ENCODE measurements at places on chromosomes 7 and 10. TPM values are rescaled to one million over a fixed set of nuclear protein-coding genes. Genes with fewer than 3 reads are reported as not detected.

The PROSER2 gene
- 40.4 TPM for total RNA-seq

The KCNH2 gene
- total RNA-seq = 4.0 TPM

The TMEM72 gene
- total RNA-seq = 0.80 TPM

The SKIDA1 gene
- 4.9 TPM for total RNA-seq

- H3K27me3 ChIP-seq = no peaks in the 10 kb centered on the region
- no peak for DNase-seq
- no peak overlapping the region for H3K27ac ChIP-seq
- H3K4me1 ChIP-seq = no peaks in the 10 kb centered on the region
These were observed 51.7 kb downstream of the COL17A1 start for GRCh38 chr10:104033966-104034365.

GRCh38 chr10:107144490-107144889 lies 20.0 kb downstream of the SORCS1 start:
- no peaks in the 10 kb centered on the region for H3K4me1 ChIP-seq
- peak; percentile 30 for DNase-seq
- H3K4me3 ChIP-seq = no peak overlapping the region
- no peaks in the 10 kb centered on the region for H3K36me3 ChIP-seq
- H3K27me3 ChIP-seq = no peaks in the 10 kb centered on the region

GRCh38 chr7:81590131-81590530 lies 179.7 kb downstream of the HGF start:
- no peak overlapping the region for H3K27ac ChIP-seq
- no peaks in the 10 kb centered on the region for H3K27me3 ChIP-seq
- no peaks in the 10 kb centered on the region for H3K4me1 ChIP-seq
- H3K36me3 ChIP-seq = no peaks in the 10 kb centered on the region

DNA sequence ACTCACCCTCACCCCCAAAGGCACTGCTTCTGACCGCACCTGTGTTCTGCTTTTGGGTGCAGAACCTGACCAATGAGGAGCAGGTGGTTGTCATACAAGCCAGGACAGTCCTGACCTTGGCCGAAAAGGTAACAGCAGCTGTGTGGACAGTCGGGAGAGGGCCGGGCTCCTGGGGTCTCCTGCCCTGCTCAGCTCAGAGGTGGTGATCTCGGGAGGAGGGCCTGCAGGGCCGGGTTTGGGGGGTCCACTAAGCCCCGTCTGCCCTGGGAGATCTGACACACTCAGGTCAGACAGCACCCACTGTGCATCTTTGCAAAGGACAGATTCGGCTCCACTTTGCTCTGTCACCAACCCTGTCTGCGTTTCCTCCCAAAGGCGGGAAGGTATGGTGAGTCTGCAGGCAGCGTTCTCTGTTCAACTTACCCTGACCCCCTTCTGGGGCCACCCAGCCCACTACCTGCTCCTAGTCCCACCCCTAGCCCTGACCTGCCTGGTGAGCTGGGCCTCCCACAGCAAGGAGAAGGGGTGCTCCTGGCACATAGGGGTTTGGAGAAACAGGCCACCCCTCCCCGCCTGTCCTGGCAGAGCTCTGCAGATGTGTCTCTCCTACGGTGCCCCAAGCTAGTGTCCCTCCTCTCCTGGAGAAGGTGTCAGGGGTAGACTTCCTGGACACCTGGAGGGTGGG lies 33.7 kb upstream of the DPYSL4 start:
- DNase-seq = no peak
- no peaks in the 10 kb centered on the region for H3K4me1 ChIP-seq
- no peaks in the 10 kb centered on the region for H3K36me3 ChIP-seq
- no peaks in the 10 kb centered on the region for H3K27me3 ChIP-seq

- H3K36me3 ChIP-seq = no peaks in the 10 kb centered on the region
These were observed 9.2 kb downstream of the ZNF488 start for GRCh38 chr10:47374611-47375536.

DNA sequence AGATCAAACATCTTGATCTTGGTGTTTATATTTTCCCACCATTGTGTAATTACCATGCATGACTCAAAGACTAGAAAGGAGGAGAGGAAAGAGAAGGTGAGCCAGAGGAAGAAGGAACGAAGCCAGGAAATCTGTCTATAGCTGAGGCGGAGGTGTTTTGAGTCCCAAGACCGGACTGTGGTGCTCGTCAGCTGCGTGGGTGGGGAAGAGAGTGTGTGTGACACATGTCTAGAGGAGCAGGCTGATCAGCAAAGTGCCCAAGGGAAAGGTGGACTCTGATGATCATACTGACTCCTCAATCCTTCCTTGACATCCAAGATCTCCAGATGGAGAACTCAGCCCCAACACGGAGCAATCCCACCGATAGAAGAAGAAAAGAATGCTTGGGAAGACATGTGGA lies 189.5 kb upstream of the MINDY3 start:
- peaks cover 46% of the 10 kb centered on the region for H3K27me3 ChIP-seq
- no peak overlapping the region for H3K4me3 ChIP-seq
- no peaks in the 10 kb centered on the region for H3K4me1 ChIP-seq
- H3K27ac ChIP-seq = no peak overlapping the region
- DNase-seq = no peak

DNA sequence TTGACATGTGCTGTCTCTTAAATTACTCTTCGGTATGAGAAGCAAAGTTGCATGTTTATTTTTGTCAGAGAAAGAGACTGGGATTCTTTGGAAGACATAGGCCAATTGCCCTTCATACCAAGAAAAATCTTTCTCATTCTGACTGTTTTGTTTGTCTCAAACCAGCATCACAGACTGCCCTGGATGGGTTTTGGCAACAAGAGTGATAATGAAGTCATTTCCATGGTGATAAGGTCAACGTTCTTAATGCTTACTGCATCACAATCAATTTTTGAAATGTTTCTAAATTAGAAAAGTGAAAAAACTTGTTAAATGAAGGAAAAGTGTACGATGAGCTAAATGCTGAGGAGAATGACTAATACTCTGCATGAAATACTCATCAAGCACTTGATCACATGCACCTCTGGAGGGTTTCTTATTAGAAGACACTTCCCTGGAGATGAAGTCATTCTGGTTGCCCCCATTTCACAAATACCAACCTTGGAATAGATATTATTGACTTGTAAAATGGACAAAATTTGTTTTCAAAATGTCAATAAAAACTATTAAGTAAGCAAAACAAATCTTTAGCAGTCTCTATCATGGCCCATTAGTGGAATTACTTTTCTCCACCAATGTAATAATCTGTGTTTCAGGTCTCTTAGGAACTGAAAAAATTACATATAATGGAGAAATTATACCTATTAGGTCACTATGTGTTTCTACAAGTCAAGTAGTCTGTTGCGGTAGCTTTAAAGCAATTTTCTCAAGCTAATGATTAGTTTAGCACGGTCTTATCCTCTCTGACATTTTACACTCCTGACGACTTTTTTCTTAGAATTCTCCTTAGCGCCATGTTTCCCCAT lies 19.9 kb upstream of the SEC61G start:
- H3K36me3 ChIP-seq = no peaks in the 10 kb centered on the region
- no peak overlapping the region for H3K4me3 ChIP-seq
- no peaks in the 10 kb centered on the region for H3K4me1 ChIP-seq
- no peak overlapping the region for H3K27ac ChIP-seq

- no peak overlapping the region for H3K4me3 ChIP-seq
- H3K27me3 ChIP-seq = peaks cover 29% of the 10 kb centered on the region
- H3K4me1 ChIP-seq = no peaks in the 10 kb centered on the region
- H3K27ac ChIP-seq = no peak overlapping the region
- H3K36me3 ChIP-seq = no peaks in the 10 kb centered on the region
These were observed 21.9 kb downstream of the ARHGAP22 start for GRCh38 chr10:48582970-48583369.

DNA sequence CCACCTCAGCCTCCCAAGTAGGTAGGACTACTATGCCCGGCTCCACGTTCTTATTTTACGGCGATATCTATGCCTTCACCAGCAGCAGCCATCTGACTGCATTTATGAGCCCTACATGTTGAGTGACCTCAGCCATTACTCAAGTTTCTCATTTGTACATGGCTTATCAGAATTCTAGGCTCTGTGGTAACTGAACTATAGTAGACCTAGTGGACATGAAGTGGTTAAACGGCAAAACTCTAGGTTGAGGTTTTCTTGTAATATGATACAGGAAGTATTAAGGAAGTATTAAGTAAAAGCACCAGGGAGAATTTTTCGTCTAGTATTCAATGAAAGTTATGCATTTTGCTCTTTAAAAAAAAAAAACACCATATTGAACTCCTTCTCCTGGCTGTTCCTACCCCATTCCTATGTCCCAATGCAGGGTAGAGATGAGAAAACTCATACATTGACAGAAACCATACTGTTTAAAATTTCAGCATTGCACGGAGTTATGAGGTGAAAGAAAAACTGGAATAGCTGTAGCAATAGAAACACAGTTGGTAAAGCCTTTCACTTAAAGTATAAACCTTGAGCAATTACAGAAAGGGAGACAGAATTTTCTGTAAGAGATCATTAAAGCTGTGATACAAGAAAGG lies 39.8 kb upstream of the EPC1 start:
- peak; percentile 93 for DNase-seq
- H3K4me1 ChIP-seq = peaks cover 58% of the 10 kb centered on the region
- no peaks in the 10 kb centered on the region for H3K36me3 ChIP-seq
- H3K27ac ChIP-seq = peak overlapping the region; percentile 94
- H3K4me3 ChIP-seq = peak overlapping the region; percentile 15

- no peaks in the 10 kb centered on the region for H3K36me3 ChIP-seq
- no peak overlapping the region for H3K4me3 ChIP-seq
- peaks cover 4% of the 10 kb centered on the region for H3K27me3 ChIP-seq
- no peaks in the 10 kb centered on the region for H3K4me1 ChIP-seq
- H3K27ac ChIP-seq = no peak overlapping the region
- DNase-seq = no peak
These were observed 14.0 kb upstream of the COL13A1 start for GRCh38 chr10:69787681-69788080.

DNA sequence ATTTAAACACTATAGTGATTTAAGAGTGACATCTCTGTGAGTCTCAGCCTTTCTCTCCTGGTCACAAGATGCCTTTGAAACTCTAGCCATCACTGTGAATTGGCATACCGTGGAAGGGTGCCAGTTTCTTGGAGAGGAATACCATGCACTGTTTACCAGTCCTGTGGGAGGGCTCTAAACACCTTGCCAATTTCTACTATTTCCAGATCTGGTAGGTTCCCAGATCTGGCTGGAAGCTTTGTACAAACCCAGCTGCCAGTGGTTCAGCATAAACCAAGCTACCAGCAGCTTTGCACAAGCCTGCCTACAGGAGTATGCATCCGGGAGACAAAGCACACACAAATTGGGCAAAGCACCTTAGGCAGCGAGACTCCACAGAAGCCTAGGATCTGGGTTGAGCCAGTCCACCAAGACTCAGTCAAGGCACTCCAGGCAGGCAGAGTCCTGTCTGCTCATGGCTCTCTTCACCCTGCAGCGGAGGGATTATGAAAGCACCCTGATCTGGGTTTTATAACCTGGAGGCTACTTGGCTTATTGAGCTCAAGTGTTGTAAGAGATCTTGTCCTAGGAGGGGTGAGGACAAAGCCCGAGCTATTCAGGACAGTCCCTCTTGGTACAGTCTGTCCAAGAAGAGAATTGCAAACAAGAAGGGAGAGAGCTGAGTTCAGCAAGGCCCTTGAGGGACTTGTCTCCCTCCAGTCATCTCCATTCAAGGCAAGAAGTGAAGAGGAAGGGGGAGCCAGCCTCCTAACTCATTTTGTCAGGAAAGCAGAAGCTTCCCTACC lies 23.6 kb downstream of the MCM10 start:
- H3K4me1 ChIP-seq = no peaks in the 10 kb centered on the region
- no peaks in the 10 kb centered on the region for H3K27me3 ChIP-seq
- no peak overlapping the region for H3K4me3 ChIP-seq
- no peak overlapping the region for H3K27ac ChIP-seq

DNA sequence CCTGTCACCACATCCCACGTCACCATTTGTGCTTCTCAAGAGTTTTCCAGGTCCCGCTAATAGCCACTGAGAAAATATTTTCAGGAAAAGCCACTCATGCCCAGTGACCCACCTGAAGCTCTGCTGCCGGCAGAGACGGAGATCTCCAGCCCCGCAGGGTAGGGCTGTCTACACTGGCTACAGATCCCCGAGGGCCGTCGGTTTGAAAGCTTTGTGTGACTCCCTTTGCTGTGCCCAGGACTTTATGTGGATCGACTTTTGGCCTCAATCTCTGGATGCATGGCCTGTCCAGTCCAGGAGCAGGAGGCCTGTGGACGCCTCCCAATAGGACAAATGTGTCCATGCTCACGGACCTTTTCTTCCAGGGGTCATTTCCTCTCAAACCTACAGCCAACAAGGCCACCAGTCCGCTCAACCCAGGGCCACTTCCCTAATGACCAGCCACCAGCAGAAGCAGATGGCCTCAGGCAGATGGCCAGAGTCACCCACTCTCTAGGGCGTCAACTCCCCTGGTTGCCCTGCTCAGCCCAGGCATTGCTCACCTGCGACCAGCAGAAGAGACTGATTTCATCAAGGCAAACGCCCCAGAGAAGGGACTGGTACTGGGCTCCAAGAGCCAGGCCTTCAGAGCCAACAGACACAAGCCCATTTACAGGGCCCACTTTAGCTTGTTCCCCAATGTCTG lies 76.4 kb downstream of the OAT start:
- no peak overlapping the region for H3K4me3 ChIP-seq
- DNase-seq = no peak
- H3K36me3 ChIP-seq = no peaks in the 10 kb centered on the region
- H3K27me3 ChIP-seq = no peaks in the 10 kb centered on the region
- H3K27ac ChIP-seq = peak overlapping the region; percentile 41

GRCh38 chr7:50376056-50376820 lies 71.7 kb downstream of the IKZF1 start:
- H3K36me3 ChIP-seq = no peaks in the 10 kb centered on the region
- no peaks in the 10 kb centered on the region for H3K4me1 ChIP-seq
- no peak overlapping the region for H3K4me3 ChIP-seq
- H3K27ac ChIP-seq = no peak overlapping the region
- peaks cover 6% of the 10 kb centered on the region for H3K27me3 ChIP-seq

DNA sequence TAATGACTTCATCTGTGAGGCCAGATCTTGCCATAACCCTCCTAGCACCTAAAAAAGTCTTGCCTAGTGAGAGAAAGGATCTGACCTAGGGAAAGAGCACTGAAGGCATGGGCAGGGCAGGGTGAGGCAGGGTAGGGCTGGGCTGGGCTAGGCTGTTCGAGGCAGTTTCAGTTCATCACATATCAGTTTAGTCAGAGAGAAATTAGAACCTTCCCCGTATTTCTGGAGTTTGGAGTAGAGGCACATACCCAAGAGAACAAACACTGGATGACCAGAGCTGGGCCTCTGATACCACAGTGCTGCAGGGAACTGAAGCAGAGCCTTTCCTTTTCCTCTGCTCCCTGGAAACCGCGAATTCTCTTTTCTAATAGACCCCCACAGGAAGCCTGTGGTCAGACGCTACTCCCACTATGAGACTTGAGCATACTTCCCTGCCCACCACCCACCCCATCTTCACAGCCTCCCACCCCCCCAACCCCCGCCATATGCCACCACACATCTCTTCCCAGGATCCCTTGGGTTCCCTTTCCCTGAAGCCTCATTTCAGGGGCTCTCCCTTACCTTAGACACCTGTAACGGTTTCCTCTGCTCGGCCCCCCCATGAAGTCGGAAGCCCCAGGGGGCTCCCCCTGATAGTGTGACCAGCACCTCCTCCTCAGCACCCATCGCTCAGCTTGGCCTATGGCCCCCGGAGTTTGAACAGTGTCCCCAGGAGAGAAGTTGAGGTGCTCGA lies 406 bp downstream of the SYNPO2L start:
- no peak overlapping the region for H3K4me3 ChIP-seq
- no peaks in the 10 kb centered on the region for H3K36me3 ChIP-seq
- H3K27me3 ChIP-seq = no peaks in the 10 kb centered on the region
- no peak for DNase-seq

GRCh38 chr7:31049005-31049765 lies 2.9 kb upstream of the ADCYAP1R1 start:
- no peaks in the 10 kb centered on the region for H3K4me1 ChIP-seq
- DNase-seq = no peak
- H3K36me3 ChIP-seq = no peaks in the 10 kb centered on the region
- no peak overlapping the region for H3K4me3 ChIP-seq
- peaks cover 42% of the 10 kb centered on the region for H3K27me3 ChIP-seq

GRCh38 chr10:2813286-2813685 lies 254.1 kb upstream of the PFKP start:
- H3K4me3 ChIP-seq = no peak overlapping the region
- no peaks in the 10 kb centered on the region for H3K4me1 ChIP-seq
- H3K27ac ChIP-seq = no peak overlapping the region
- H3K36me3 ChIP-seq = no peaks in the 10 kb centered on the region
- H3K27me3 ChIP-seq = peaks cover 53% of the 10 kb centered on the region

Measured in A673 (cell line).